ENCODE measurements at places on chromosomes 7 and 10.

DNA sequence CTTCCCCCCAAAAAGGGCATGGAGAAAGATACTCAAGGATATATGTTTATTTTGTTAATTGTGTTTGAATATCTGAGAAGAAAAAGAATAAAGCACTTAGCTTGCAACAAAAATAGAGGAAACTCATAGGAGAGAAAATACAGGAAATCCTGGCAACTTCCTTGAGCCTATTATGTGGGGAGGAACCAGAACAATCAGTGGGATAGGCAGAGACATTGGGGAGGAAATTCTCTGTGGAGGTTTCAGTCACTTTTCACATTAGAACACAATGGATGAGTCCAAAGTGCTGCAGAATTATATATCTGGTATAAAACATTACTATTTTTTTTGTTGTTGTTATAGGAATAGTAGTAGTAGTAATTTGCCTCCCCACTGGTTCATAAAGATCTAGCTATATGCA, 240.1 kb downstream of the THSD7A start:
- DNase-seq, result no peak

- no peak for DNase-seq
Observed at GRCh38 chr10:5509236-5509635, 9.9 kb upstream of the CALML5 start.

- no peak for DNase-seq
Observed at GRCh38 chr7:7077945-7078344, 104.4 kb upstream of the C1GALT1 start.

DNA sequence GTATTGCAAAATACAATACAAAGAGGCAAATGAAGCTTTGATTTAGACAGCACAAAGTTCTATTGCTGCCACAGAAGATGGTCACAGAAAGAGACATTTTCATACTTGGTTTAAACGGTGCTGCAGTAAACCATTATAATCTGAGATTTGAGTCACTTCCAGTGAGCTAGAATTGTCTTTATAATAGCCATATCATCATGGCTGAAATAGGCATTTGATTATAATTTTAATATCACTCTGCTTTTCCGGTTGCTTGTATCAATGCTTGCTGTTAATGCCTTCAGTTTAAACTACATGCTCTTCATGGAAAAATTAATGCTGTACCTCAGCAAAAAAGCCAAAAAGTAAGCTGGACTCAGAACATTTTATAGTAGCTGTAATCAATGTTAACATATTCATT, 48.5 kb downstream of the CPEB3 start:
- no peak for DNase-seq

- no peak for DNase-seq
Observed at GRCh38 chr7:158931804-158932298, 75.5 kb downstream of the DYNC2I1 start.

GRCh38 chr7:139297795-139298194, 43.3 kb upstream of the FMC1 start:
- DNase-seq, result no peak

GRCh38 chr7:11570205-11570604, 261.8 kb downstream of the THSD7A start:
- DNase-seq, result no peak

- no peak for DNase-seq
Observed at GRCh38 chr7:22855049-22855392, 32.4 kb upstream of the TOMM7 start.

DNA sequence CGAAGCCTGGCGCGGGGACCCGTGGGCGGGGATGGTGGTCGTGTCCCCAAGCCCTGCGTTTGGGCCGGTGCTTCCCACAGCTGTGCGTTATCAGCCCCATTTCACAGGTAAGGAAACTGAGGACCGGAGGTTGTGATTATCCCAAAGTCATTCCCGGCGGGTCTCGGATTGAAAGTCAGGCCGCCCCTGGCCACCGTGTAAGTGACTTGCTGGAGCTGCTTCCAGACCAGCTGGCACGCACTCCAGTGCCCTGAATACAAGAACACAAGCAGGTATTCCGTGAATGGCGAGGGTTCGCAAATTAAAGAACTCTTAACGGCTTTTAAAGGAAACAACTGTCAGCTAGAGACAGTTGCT, 675 bp upstream of the ATE1 start:
- DNase-seq, result no peak

GRCh38 chr10:128875030-128875744, 591.9 kb upstream of the MGMT start:
- no peak for DNase-seq
